Activated T-helper 9 cell treated with anti-CD3 and anti-CD28 coated beads, Interleukin-2, amount 50 U/mL, for 16 hours (primary cell): ENCODE measurements at places on chromosomes 13 and 19.

GRCh38 chr13:28569886-28570285 lies 75.0 kb upstream of the FLT1 start:
- DNase-seq = no peak

GRCh38 chr19:53130506-53130905 lies 2.2 kb downstream of the ZNF415 start:
- DNase-seq = no peak

DNA sequence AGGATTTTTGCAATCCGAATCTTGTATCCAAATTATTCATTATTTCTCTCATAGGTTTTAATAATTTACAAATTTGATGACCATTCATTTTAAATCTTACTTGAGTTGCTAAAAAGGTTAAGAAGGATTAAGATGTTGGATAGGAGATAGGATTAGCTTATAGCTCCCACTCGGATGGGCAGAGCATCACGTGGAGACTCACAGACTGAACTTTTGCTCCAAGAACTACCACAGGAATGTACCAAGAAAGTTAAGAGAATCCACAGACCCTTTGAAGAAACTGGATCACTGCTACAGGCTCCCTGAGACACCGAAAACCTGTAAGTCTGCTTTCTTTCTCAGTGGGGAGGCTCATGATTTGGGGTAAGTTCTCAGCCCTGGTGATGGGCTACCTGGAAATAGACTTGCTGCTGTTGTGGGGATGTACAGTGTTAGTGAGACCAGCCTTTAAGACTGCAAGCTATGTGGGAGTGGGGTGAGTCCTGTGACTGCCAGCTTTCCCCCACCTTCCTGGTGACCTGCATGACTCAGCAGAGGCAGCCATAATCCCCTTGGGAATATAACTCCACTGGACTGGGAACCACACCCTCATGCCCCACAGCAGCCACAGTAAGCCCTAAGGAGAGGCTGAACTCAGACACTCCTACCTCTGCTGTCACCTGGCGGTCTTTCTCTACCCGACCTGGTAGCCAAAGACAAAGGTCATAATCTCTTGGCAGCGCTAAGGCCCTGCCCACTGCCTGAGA lies 1458.0 kb downstream of the OLFM4 start:
- DNase-seq = no peak

DNA sequence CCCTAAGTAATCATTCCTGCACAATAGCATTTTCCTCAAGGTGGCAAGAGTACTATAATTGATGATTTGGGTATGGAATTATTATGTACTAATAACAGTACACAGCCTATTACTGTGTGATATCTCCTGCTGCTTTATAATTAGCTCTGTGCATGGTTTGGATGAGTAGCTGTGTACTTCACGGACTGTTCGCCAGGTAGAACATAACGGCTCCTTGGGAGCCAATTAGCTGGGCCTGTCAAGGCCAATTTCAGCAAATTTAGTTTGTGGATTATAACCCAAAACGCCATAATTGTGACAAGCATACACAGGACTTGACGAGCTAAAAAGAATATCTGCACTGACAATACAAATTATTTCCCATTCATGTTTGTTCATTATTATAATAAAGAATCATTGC lies 1584.2 kb downstream of the SLITRK1 start:
- DNase-seq = no peak

- no peak for DNase-seq
Observed at GRCh38 chr13:75305059-75305458, 176.9 kb downstream of the TBC1D4 start.

GRCh38 chr13:40408602-40409001 lies 257.8 kb downstream of the FOXO1 start:
- DNase-seq = no peak

DNA sequence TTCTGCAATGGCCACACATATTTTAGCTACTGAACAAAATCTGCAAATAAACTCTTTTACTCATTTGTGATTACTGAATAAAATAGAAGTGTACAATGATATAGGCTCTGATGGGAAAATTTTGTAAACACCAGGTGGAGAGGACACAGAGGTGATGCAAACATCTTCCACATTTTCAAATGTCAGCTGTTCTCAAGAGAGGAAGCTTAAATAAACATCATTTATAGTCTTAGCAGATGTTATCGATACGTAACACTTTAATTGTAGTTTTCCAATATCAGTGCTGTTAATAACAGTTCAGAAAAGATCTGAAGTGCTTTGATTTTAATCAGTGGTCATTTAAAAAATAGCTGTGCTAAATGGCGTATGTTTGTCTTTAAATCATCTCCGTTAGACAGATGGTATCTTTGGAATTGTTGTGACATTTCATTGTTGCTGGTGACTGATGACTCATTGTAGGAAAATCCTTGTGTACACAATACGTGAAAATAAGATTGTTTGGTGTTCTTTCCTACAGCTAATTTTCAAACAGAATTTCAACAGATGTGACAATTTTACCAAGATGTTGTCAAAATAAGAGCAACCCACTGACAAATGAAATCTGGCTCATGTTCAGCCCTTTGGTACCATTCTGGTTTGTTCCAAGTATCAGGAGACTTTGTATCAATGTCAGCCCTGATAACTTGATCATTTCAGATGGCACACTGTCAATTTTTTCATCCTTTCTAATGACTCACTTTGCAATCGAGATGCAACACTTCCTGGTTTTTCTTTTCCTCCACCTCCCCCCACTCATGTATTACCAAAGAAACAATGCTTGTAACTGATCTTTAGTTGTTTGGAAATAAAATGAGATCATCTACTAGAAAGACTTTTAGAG lies 516.0 kb downstream of the DCT start:
- no peak for DNase-seq

- no peak for DNase-seq
Observed at GRCh38 chr13:94233837-94234236, 245.6 kb downstream of the DCT start.

- no peak for DNase-seq
Observed at GRCh38 chr13:44758630-44759383, 182.7 kb upstream of the TSC22D1 start.

- DNase-seq = no peak
Observed at GRCh38 chr19:388691-389090, 20.3 kb downstream of the C2CD4C start.

GRCh38 chr19:14394167-14394566 lies 12.9 kb downstream of the ADGRE5 start:
- DNase-seq = no peak

DNA sequence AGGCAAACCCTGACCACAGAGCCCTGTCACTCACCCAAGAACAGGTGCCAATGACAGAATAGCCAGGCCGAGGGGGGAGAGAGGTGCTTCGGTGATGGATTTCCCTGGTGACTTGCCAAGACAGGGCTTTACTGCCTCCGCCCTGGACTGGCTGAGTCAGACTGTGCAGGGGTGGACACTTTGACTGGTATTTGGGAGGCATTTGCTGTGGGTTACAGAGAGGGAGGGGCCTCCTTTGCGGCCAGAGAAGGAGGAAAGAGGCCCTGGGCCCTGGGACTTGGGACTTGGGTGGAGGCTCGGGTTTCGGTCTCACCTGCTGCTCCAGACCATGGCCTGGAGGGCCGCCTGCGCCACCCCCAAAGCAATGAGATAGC lies 4.6 kb upstream of the EPS8L1 start:
- DNase-seq = no peak

DNA sequence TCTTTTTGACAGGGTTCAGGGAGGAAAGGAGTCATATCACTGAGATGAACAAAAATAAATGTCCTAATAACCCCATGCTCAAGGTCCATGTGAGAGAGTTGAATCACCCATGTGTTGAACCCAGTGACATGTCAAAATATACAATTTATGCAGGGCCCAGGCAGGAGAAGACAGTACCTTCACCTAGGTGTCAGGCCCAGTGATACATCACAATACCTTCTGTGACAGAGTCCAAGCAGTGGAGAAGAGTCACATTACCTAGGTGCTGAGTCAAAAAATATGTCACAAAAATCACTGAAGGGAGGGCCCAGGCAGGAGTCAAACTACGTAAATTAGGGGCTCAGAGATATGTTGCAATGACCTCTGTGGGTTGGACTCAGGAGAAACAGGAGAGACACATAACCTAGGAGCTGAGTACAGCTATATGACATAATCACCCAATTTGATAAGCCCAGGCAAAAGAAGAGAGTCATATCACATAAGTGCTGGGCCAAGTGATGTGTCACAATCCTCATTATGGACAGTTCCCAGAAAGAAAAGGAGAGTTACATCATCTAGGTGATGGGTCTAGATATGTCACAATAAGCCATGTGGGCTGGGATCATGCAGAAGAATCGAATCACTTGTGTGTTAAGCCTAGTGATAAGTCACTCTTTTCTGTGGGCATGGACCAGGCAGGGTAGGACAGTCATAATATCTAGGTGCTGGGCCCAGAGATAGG lies 13.8 kb upstream of the ZNF724 start:
- DNase-seq = no peak

GRCh38 chr13:111515635-111516034 lies 195.2 kb downstream of the TEX29 start:
- DNase-seq = no peak

GRCh38 chr19:14550201-14550754 lies 20.9 kb downstream of the TECR start:
- no peak for DNase-seq

GRCh38 chr19:11291991-11292390 lies 4.0 kb upstream of the TSPAN16 start:
- no peak for DNase-seq

- DNase-seq = no peak
Observed at GRCh38 chr13:111521030-111521429, 200.6 kb downstream of the TEX29 start.

DNA sequence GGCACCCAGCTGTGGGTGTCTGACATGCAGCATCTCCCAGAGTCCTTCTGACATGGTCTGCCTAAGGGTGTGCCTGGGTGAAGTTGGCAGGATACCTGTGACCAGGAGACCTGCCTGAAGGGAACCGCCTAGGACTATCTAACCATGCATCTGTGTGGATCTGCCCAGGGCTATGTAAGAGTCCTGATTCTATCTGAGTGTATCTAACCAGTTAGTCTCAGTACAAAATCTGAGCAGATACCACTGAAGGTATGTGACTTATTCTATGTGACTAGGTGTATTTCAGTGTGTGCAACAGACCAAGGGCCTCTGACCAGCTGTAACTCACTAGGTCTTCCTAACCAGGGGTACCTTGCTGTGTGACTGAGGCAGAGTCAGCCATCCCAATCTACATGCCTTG lies 28.2 kb upstream of the FBL start:
- DNase-seq = no peak

GRCh38 chr19:54158812-54159351 lies 639 bp downstream of the LENG1 start:
- DNase-seq = no peak

DNA sequence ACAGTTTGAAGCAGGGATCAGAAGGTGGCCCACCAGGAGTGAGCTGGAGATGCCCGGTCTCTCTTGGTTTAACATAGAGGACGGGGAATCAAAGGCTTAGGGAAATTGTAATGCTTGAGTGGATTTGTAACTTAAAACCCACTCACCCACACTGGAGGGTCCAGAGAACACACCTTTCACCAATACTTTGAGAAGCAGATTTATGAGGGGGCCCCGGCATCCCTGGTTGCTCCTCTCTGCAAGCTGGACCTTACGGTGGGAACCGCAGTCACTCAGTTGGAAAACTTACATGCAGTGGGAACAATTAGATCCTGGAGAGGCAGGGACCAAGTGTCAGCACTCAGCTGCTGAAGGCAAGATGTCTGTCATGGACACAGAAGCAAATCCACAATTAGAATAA lies 20.5 kb downstream of the PPP5C start:
- no peak for DNase-seq

- DNase-seq = peak; percentile 20
Observed at GRCh38 chr19:53908106-53908934, 758 bp upstream of the CACNG7 start.

DNA sequence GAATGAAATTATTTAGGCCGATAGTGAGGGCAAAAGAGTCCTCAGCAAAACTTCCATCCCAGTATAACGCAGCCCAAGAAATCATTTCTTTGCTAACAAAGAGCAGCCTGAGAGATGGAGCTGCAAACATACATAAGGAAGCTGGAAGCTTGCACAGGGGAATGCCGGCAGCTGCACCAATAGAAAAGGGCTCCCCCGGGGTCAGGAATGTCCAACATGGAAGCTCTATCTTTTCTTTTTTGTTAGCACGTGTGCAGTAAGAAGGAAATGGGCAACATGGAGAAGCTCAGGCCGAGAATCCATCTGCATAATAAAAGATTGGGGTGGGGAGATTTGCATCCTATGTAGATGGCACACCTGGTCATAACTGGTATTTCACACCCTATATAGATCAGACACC lies 1363.5 kb upstream of the PCDH20 start:
- no peak for DNase-seq

GRCh38 chr13:46728777-46729176 lies 68.2 kb downstream of the ESD start:
- DNase-seq = no peak

GRCh38 chr13:73937441-73937840 lies 196.8 kb downstream of the KLF12 start:
- no peak for DNase-seq

GRCh38 chr13:23622985-23623384 lies 52.8 kb downstream of the TNFRSF19 start:
- DNase-seq = no peak

DNA sequence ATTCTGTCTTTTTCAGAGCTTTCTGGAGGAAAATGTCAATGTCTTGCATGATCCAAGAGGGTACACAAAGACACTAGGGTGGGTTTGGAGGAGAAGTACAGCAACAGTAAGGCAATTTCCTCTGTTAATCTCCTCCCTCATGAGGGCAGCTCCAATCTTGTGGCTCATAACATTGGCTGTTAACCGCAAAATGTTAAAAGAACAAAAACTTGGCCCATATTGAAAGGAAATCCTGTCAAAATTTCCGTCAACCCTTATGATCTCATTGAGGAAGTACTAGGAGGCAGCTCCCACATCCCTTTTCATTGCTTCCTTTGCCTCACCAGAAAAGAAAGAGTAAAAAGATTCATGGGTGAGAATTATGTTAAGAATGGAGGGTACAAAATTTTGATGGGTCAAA lies 11.6 kb downstream of the OXGR1 start:
- no peak for DNase-seq

- DNase-seq = peak; percentile 42
Observed at GRCh38 chr13:110726726-110727125, 13.2 kb downstream of the ING1 start.

DNA sequence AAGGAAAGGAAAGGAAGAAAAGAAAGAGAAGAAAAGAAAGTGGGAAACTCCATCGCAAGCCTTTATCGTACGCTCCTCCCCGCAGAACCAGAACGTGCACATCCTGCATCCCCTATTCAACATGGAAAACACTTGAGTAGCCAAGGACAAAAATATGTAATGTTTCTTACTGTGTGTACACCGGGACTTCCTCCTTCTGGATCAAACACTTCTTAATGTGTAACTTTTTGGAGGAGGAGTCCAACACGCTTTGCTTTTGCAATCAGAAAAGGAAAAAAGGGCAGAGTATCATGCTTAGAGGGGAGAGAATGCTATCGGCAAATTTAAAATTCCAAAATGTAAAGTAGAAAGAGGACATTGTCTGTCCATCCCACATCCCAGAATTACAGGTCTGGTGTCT lies 7.8 kb upstream of the SHFL start:
- DNase-seq = no peak

- no peak for DNase-seq
Observed at GRCh38 chr19:35534803-35535480, 1.7 kb downstream of the GAPDHS start.

- DNase-seq = no peak
Observed at GRCh38 chr13:29513002-29513980, 82.2 kb downstream of the SLC7A1 start.
